Endothelial cell of umbilical vein (primary cell): ENCODE measurements at places on chromosomes 3 and 15. TPM values are rescaled to one million over a fixed set of nuclear protein-coding genes. Genes with fewer than 3 reads are reported as not detected.

DNA sequence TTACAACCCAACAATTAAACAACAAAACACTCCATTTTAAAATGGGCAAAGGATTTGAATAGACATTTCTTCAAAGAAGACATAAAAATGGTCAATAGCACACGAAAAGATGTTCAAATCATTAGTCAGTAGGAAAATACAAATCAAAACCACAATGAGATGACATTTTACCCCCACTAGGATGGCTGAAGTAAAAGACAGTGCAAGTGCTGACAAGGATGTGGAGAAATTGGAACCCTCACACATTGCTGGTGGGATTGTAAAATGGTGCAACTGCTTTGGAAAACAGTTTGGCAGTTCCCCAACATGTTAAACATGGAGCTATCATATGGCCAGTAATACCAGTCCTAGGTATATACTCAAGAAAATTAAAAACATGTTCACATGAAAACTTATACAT is 11.6 kb downstream of the GALNT15 start:
- no peak for DNase-seq

The ARGFX gene
- total RNA-seq, result not detected in 2 replicates

The TMEM87A gene
- total RNA-seq, result 41.1 and 45.5 TPM in 2 replicates

The UBA5 gene
- 38.1 and 40.9 TPM in 2 replicates for total RNA-seq

- peak; percentile 90 for DNase-seq
Observed at GRCh38 chr3:126355777-126356372, 1.3 kb downstream of the KLF15 start.

The ATP13A3 gene
- total RNA-seq, result 56.8 and 59.0 TPM in 2 replicates

The CLDN18 gene
- not detected in 2 replicates for total RNA-seq

- no peak for DNase-seq
Observed at GRCh38 chr3:49781415-49782199, 4.7 kb downstream of the IP6K1 start.

DNA sequence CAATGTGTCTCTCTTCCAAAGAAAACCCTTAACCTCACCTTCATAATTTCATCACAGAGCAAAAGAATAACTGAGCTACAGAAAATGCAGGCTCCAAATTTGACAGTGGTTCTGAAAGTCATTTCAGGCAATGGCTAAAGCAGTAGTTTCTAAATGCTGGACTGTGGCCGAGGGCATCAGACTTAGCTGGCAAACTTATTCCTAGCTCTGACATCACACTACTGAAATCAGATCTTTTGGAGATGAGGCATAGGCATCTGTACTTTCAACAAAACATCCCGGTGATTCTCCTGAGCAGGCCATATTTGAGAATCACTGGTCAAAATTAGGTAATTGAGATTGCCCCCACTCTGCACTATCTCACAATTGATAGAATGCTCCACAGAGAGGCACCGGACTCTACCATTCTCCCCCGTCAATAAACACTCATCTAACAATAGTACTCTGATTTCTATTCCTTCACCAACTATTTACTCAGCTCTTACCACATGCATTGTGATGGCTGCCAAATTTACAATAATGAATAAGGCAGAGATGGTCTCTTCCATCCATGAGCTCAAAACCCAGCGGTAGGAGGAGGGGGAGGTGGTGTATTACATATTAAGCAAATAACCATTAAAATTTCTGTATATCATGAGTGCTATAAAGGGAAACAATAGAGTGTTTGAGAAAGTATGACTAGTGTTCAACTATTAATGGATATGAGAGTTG is 57.3 kb upstream of the SPRED1 start:
- DNase-seq, result no peak

The HGD gene
- total RNA-seq, result 0.22 and 0.44 TPM in 2 replicates

GRCh38 chr3:45552031-45552793 is 42.3 kb upstream of the LIMD1 start:
- no peak for DNase-seq

GRCh38 chr15:94387849-94388441 is 156.6 kb downstream of the MCTP2 start:
- DNase-seq, result no peak

- no peak for DNase-seq
Observed at GRCh38 chr15:62465173-62465572, 300.1 kb upstream of the C2CD4B start.

DNA sequence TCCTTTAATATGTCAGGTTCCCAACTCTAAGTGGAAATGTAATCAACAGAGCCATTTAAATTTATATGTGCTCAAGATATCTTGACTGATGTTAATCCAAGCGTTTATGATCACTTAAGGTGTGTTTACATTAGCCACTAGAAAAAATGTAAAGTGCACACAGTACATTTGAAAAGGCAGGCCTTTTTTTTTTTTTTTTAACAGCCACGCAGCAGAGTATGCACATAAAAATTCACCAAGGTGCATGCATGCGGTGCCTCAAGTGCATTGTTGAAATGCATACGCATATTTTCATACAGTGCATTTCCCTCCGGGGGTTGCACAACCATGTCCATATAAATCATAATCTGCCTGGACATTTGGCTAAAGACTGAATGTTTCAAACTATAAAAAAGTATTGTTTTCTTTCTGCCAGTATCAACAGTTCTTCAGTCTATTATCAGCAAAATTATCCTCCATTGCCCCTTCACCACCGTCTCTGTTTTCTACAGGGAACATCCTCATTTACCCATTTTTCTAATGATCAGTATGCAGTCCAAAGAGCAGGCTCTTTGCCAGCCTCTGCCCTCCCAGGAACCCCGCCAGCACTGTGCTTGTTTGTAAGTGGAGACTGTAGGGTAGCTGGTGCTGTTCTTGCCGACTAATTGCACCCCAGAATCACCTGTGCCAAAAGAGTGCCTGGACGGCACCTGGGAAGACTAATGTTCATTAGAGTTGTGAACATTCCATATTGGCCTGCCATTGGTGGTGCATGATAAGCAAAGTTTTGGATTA is 611.2 kb upstream of the CFAP20DC start:
- no peak for DNase-seq

The RTP2 gene
- not detected in 2 replicates for total RNA-seq

The C3orf22 gene
- total RNA-seq, result not detected in 2 replicates

GRCh38 chr15:76187163-76187562 is 124.1 kb downstream of the ETFA start:
- DNase-seq, result no peak

- DNase-seq, result peak; percentile 45
Observed at GRCh38 chr3:102224171-102224570, 210.6 kb upstream of the ZPLD1 start.

DNA sequence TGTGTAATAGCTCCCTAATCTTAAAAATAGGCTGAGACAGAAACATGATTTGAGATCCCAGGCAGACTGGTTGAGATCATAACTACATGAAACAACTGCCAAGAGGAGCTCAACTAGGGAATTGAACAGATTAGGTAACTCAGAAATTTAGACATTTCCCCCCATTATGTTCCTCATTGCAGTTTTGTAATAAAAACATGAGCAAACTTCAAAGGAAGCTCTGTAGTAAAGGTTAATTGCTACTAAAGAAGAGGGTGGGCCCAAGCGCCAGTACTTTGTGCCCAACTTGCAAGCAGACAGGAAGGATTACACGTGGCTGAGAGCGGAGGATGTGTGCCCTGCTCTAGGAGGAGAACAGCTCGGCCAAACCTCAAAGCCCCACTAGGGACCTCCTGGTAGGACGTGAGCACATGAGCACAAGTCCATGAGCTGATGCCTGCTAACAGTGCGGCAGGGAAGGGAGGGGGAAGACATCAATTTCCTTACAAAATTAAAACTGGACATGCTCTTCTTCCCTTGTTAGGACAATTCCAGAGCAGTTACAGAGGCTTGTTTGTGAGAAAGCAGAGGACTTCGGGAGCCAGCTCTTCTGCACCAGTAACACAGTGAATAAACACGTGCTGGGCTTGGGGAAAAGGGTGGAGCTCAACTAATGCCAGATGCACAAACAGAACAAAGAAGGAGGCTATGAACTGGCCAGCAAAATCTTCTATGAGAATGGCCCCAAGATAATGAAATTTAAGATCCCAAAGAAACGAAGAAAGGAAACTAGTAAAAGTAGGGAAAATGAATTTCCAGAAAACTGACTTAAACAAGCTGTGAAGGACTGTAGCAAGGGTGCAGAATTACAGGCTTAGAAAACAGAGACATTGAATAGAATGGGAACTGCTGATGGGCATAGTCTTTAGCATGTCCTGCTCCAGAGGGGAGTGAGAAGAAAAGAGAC is 275.5 kb downstream of the MECOM start:
- peak; percentile 81 for DNase-seq

The RHOV gene
- total RNA-seq, result 0.18 and 0.20 TPM in 2 replicates

DNA sequence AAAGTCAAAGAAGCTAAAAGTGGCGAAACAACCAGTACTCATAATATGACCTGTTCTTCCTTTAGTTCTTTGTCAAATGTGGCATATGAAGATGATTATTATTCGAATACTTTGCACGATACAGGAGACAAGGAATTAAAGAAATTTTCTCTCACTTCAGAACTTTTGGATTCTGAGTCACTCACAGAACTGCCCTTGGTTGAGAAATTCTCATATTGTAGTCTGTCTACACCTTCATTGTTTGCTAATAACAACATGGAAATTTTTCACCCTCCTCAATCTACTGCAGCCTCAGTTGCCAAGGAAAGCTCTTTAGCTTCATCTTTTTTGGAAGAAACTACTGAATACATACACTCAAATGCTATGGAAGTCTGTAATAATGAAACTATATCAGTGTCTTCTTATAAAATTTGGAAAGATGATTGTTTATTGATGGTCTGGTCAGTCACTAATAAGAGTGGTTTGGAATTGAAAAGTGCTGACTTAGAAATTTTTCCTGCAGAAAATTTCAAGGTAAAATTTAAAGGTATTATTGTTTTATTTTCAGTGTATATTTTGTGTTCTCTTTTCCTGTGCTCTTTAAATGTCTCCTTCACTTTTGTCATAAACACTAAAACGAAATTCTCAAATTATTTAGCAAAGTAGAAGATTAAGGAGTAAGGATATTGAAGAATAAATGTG is 89.0 kb downstream of the AP4E1 start:
- DNase-seq, result no peak

- DNase-seq, result no peak
Observed at GRCh38 chr3:52437326-52438103, 7.4 kb downstream of the SEMA3G start.

DNA sequence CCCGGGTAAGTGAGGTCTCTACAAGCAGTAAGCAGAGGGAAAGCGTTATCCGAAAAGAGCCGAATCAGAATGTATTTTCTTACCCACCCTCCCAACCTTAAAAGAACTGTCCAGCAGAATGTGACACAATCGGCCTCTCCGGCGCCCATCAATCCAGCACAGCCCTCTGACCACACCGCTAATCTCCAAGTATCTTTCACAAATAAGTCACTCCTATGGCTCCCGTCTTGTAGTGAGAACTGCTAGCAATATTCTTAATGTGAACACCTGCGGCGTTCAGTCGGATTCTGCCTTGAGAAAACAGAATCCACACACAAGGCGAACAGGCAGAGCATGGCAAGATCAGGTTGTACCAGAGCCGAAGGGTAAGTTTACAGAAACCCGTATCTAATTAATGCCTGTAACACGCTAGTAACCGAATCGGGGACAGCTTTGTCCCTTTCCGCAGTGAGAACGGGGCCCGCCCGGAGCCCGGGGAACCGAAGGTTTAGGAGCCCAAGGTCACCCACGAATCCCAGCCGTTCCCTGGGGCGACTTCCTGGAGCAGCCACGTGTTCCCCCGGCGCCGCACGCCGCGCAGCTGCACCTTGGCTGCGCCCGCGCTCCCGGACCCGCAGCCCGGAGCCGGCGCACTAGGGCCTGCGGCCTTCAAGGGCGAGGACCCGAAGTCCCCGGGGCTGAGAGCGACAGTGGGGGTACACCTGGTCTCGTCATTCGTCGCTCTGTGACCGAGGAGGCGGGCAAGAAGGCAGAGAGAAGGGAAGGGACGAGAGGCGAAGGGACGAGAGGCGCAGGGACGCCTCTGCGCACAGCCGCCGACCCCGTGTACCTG is 672 bp downstream of the TFRC start:
- DNase-seq, result peak; percentile 61

GRCh38 chr15:71422530-71423259 is 307.4 kb downstream of the THSD4 start:
- no peak for DNase-seq

The DUOX1 gene
- total RNA-seq, result not detected in 2 replicates

DNA sequence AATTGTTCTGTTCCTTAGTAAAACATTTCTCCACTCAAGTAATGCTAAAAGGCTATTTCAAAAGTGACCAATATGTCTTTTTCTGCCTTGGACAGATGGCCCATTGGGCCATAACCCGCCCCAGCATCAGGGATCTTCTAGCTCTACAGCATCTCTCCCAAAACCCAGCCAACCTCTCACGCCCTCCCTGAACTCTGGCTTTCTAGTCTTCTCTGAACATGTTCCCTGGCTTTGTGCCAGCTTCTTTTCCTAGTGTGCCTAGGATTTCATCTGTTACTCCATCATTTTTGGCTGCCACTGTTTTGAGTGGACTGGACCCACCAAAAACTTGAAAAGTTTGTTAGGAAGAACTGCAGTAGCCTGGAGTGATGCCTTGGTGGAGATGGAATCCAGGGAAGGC is 30.7 kb downstream of the TRPM1 start:
- DNase-seq, result no peak

DNA sequence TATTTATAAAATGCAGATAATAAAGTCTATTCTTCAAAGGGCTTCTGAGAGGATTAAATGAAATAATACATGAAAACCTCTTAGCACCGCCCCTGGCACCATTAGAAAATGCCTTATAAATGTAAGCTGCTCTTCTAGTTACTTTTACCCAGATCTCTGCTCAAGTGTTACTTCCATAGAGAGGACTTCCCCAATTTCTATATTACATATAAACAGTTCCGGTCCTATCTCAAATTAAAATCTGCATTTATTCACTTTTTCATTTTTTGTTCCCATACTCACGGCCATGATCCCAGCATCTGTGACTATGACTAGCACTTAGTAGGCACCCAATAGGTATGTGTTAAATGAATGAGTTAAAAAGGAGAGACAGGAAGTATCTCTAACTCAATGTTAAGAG is 890.9 kb upstream of the CFAP20DC start:
- no peak for DNase-seq

The CHRNB4 gene
- not detected in 2 replicates for total RNA-seq

The GXYLT2 gene
- total RNA-seq, result 0.14 and 0.24 TPM in 2 replicates

DNA sequence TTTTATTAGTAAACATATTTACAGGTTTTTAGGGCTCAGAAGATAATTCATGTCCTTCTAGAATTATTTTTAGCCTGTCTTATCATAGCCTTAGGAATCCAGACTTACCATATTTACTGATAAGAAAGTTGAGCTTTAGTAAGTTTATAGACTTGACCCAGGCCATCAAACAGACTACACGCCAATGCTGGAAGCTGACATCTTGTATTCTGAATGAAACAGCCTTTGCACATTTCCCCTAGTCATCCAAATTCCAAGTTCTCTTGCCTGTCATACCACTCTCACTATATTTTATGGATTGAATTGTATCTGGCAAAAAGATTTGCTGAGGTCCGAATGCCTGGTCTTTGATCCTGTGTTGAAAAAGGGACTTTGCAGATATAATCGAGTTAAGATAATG is 58.6 kb downstream of the DRD3 start:
- DNase-seq, result no peak

- no peak for DNase-seq
Observed at GRCh38 chr15:100842756-100843730, 36.6 kb upstream of the ALDH1A3 start.

- no peak for DNase-seq
Observed at GRCh38 chr3:24305795-24306467, 188.7 kb downstream of the THRB start.
